ENCODE measurements at places on chromosomes 3 and 15. TPM values are rescaled to one million over a fixed set of nuclear protein-coding genes. Genes with fewer than 3 reads are reported as not detected.

GRCh38 chr3:15796331-15796730, 1.4 kb downstream of the ANKRD28 start:
- peak overlapping the region; percentile 62 for H3K4me3 ChIP-seq
- no peak for DNase-seq
- H3K36me3 ChIP-seq: peaks cover 11% of the 10 kb centered on the region
- peak overlapping the region; percentile 91 for H3K27ac ChIP-seq

- H3K4me3 ChIP-seq: peak overlapping the region; percentile 55
- peaks cover 38% of the 10 kb centered on the region for H3K4me1 ChIP-seq
- DNase-seq: no peak
- no peaks in the 10 kb centered on the region for H3K27me3 ChIP-seq
These were observed 30.7 kb upstream of the TNIK start for GRCh38 chr3:171490901-171491300.

DNA sequence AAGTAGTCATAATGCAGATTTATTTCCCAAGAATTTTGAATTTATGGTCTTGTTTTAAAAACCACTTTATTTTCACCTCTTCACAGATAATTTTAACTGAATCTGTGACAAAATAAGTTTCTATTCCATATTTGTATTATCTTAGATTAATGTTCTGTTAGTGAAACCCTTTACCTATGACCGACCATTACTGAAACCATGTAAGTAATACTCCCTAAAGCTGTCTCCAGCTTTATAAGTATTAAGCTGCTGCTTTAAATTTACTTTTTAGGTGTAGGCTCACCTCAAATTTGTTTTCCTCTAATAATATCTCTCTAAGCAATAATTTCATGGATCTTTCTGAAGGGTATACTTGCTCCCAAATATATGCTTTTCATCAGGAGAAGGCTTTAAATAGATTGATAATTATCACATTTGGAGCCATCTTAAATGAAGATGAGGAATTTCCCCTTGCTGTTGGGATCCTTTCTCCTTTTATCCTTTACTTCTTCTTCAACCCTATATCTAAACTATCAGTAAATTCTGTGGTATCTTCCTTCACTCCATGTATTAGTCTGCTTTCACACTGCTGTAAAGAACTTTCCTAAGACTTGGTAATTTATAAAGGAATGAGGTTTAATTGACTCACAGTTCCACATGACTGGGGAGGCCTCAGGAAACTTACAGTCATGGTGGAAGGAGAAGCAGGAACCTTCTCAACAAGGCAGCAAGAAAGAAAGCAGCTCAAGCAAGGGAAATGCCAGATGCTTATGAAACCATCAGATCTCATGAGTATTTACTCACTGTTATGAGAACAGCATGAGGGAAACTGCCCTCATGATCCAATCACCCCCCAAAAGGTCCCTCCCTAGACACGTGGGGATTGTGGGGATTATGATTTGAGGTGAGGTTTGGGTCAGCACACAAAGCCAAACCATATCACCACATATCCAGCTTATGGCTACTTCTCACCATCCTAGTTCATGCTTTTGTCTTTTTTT, 92.3 kb upstream of the P2RY1 start:
- no peak for DNase-seq
- no peaks in the 10 kb centered on the region for H3K36me3 ChIP-seq
- no peak overlapping the region for H3K27ac ChIP-seq
- no peak overlapping the region for H3K4me3 ChIP-seq
- H3K4me1 ChIP-seq: no peaks in the 10 kb centered on the region

- H3K27ac ChIP-seq: no peak overlapping the region
- H3K36me3 ChIP-seq: no peaks in the 10 kb centered on the region
- H3K27me3 ChIP-seq: no peaks in the 10 kb centered on the region
- DNase-seq: no peak
- no peak overlapping the region for H3K4me3 ChIP-seq
- H3K4me1 ChIP-seq: no peaks in the 10 kb centered on the region
These were observed 7.6 kb downstream of the NMNAT3 start for GRCh38 chr3:139670196-139670595.

- H3K27me3 ChIP-seq: no peaks in the 10 kb centered on the region
- no peaks in the 10 kb centered on the region for H3K4me1 ChIP-seq
- no peaks in the 10 kb centered on the region for H3K36me3 ChIP-seq
- no peak for DNase-seq
- H3K4me3 ChIP-seq: no peak overlapping the region
These were observed 799.8 kb downstream of the NSUN3 start for GRCh38 chr3:94862703-94863102.

- H3K4me1 ChIP-seq: no peaks in the 10 kb centered on the region
- H3K27me3 ChIP-seq: no peaks in the 10 kb centered on the region
- H3K4me3 ChIP-seq: no peak overlapping the region
- no peaks in the 10 kb centered on the region for H3K36me3 ChIP-seq
These were observed 63.3 kb upstream of the LRRN1 start for GRCh38 chr3:3735919-3736318.

- no peaks in the 10 kb centered on the region for H3K27me3 ChIP-seq
- no peaks in the 10 kb centered on the region for H3K36me3 ChIP-seq
- no peak overlapping the region for H3K4me3 ChIP-seq
- DNase-seq: no peak
- H3K4me1 ChIP-seq: no peaks in the 10 kb centered on the region
These were observed 517.2 kb upstream of the CBLB start for GRCh38 chr3:106386050-106386449.

The PDE12 gene
- total RNA-seq: 21.9 TPM

The LCTL gene
- total RNA-seq: not detected

The CCDC9B gene
- total RNA-seq: 0.53 TPM

The TTLL13 gene
- 0.73 TPM for total RNA-seq
